Activated CD8-positive, alpha-beta memory T cell treated with anti-CD3 and anti-CD28 coated beads for 48 hours (primary cell): ENCODE measurements at places on chromosomes 5 and 9.

- no peak for DNase-seq
Observed at GRCh38 chr9:35056571-35057270, 15.7 kb downstream of the VCP start.

DNA sequence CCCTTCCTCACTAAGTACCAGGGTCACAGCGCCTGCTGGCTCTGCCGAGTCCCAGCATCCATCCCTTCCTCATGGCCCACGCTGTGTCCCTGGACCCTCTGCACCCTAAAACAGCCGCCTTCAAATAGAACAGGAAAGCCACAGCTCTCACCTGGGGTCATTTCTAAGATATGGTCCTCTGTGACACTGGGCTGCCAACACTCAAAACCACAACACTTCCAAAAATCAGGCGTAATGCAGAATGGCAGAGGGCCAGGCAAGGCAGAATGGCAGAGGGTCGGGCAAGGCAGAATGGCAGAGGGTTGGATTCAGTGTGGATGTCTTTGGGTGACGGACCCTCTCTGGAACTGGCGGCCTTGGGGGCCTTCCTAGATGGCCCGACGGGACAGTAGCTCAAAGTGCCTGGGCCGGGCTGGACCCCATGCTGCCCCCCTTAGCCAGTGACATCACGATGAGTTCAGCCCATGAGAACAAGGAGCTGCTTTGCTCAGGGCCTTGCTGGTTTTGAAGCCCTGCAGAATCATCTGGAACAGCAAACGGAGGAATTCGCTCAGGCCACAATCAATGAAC lies 35.3 kb downstream of the ZDHHC11B start:
- no peak for DNase-seq

GRCh38 chr5:158419186-158419585 lies 560.2 kb upstream of the CLINT1 start:
- DNase-seq = no peak

GRCh38 chr9:124263800-124264426 lies 6.2 kb downstream of the NEK6 start:
- DNase-seq = no peak

- no peak for DNase-seq
Observed at GRCh38 chr9:120351106-120351505, 228.9 kb downstream of the CDK5RAP2 start.

DNA sequence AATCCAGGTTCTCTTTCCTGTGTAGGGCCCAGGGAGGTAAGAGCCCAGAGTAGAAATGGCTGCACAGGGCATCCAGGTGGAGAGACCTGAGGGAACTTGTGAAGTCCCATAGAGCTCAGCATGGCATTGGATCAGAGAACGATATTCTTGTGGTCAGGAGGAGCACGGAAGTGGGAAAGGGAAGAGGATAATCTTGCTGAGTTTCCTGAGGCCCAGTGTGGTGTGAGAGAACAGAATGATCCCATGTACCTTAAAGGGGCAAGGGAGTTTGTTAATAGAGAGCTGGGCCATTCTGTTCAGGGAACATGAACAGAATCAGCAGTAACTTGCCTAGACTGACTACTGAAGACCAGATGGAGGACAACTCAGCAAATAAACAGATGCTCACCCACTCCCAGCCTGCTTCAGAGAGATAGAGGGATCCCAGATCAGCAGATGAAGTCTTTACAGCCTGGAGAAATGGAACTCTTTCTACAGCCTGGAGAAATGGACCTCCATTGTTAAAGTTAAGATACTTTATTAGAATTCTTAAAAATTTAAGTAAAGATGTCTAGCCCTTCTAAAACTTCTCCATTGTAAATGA lies 119.7 kb upstream of the ELL2 start:
- DNase-seq = no peak

- DNase-seq = no peak
Observed at GRCh38 chr9:36968574-36969215, 65.4 kb downstream of the PAX5 start.

DNA sequence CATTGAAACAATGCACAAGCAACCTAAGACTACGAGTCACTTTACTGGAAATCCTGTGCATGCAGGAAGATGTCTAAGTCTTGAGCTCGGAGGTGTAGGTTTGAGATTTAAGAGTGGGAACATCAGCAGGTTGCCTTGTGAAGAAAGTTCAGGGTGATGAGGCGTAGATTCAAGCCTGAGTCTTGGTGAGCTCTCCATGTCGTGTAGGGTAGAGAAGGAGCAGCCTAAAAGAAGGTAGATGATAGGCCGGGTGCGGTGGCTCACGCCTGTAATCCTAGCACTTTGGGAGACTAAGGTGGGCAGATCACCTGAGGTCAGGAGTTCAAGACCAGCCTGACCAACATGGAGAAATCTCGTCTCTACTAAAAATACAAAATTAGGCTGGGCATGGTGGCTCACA lies 30.2 kb upstream of the ANKRD18A start:
- DNase-seq = no peak

DNA sequence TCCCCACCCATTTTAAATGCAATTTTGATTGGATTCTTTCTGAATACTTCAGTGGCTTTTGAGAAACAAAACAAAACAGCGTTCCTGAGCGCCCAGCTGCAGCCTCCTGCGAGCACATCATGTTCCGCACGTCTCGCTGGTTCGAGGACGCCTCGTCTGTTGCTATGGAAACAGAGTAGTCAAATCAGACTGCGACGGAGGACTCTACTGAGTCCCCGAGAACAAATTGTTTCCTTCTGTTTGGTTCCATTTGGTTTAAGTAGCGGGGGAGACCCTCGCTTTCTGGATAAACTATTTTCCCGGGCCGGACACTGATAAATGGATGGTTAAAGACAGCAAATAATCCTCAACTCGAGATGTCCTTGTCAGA lies 69.0 kb downstream of the SLC28A3 start:
- no peak for DNase-seq

DNA sequence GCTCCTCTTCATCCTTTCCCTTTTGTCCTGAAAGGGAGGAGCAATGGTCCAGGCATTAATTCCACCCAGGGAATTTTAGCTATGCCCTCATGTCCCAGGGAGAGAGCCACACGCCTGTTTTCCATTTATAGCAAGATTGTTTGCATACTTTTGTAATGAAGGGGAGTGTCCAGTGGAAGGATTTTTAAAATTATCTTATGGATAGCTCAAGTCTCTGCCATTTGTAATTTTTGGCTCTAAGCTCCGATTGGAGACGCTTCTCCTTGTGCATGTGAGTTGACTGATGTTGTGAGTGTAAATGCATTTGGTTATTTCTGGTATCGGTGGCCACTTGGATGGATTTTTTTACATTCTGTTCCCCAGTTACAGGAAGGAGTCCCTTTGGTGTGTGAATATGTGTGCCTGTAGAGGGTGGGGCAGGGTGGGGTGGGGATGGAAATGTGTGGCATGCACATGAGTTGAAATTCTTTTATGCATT lies 7.2 kb upstream of the RPL26L1 start:
- DNase-seq = no peak

DNA sequence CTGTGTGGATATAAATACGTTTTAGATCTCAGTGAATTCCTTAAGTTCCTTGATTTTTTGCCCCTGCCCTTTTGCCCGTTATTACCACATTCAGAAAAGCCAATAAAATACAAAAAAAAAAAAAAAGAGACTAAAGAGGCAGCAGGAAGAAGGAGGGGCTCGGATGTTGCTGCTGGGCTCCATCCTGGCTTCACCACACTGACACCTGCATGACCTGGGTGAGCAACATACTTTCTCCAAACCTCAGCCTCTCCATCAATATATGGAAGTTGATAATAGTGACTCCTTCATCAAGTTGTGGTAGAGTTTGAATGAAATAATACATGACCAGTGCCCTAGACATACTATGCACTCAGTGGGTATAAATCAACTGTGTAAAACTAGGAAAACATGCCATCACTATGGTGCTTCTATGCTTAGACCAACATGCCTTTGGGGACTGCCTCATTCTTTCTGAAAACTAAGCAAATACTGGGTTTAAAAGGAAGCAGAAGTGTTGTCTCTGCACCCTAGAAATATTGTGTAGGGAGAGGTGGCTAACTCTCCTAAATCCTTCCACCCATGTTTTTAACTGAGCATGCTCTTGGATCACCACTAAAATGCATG lies 243.0 kb downstream of the PIK3R1 start:
- no peak for DNase-seq
